ENCODE measurements at places on chromosomes 2 and 18. TPM values are rescaled to one million over a fixed set of nuclear protein-coding genes. Genes with fewer than 3 reads are reported as not detected.

- DNase-seq: no peak
Observed at GRCh38 chr18:6406075-6406909, 8.4 kb downstream of the L3MBTL4 start.

DNA sequence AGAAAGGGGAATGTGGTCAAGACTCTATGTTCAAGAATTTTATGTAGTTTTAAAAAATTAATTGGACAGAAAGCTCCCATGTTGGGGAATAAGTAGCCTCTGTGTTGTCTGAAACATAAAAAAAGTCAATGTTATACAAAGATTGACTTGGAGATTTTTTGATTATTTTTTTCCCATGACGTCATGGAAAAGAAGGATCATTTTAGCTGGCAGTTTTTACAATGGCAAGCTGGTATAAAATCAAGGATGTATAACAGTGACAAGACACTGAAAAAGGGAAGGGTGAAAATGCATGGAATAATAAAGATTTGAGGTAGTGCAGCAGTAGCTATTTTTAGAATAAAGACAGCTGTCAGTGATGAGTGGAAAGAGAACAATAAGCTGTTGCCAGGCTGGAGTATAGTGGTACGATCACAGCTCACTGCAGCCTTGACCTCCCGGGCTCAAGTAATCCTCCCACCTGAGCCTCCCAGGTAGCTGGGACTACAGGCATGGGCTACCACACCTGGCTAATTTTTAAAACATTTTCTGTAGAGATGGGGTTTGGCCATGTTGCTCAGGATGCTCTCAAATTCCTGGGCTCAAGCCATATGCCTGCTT is 9.2 kb downstream of the SLC39A10 start:
- no peak for DNase-seq

DNA sequence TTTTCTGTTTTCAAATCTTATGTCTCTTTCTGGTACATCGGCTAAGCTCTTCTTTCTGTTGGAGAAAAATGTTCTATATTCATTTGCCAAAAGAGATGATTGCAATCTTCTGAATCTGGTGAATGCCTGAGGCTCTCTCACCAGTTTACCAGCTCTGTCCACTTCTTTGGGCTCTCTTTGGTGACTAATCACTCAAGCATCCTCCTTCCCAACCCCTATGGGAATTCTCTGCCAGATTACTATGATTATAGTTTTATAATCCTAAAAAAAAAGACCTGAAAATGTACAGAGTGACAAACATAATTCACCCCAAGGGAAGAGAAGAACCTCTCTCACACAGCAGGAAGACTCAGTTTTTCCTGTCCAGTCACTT is 187.3 kb downstream of the CAMKMT start:
- no peak for DNase-seq

CXCR1 gene
- not detected for total RNA-seq

DNA sequence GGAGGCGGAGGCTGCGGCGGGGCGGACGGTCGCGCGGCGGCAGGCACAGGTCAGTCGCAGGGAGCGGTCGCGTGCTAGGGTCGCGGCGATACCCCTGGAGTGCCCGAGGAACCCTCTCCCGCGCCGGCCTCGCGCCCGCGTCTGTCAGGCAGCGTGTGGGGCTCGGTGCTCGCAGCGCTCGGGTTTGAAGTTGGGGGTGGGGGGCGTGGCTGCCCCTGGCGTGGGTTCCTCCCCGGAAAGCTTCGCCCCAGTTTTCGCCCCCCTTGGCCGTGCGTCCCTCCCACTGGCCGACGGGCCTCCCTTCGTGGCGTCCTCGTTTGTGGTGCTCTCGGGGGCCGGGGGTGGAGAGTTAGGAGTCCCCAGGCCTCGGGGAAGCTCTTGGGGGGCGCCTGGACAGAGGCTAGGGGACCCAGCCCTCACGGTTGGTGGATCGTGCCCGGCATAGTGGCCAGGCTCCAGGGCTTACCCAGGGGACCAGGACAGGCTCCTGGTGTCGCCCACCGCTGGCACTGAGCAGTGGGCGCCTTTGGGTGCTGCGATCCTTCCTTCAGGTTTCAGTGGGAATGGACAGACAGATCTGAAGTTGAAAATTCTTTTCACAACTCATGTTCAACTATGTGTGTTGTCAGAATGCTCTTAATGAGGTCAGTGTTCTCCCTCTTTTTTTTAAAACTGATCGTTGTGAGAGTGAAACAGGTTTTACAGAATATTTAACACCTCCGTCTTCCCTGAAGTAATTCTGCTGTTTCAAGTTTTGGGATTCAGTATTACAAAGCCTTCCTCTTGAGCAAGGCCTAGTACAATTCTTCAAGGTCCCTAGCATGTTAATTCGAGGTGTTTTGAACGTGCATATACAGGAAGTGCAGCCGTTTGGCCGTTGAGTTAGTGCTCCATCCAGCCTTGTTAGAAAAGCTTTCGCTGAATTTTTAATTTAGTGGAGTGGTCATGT is 604 bp downstream of the RALBP1 start:
- DNase-seq: peak; percentile 76

GRCh38 chr2:103594823-103595222 is 833.0 kb downstream of the TMEM182 start:
- DNase-seq: no peak

- no peak for DNase-seq
Observed at GRCh38 chr2:26144031-26144430, 28.9 kb upstream of the GAREM2 start.

DNA sequence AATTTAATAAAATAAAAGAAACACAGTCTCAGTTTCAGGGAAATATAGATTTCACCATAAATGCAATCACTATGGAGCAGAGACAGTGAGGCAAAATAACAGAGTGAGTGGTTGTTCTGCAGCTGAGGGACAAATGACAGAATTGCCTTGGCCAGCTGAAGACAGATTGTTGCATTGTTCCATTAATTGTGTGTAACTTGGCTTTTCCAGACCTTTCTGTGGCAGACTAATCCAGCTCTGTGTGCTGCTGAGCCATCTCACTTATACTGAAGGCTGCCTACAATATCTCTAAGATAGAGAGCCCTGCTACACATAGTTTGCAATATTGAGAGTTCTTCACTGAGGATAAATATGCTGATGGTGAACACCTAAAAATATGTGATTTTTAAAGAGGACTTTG is 11.5 kb downstream of the LRRTM1 start:
- no peak for DNase-seq

- no peak for DNase-seq
Observed at GRCh38 chr2:128284037-128284441, 34.6 kb downstream of the HS6ST1 start.

DNA sequence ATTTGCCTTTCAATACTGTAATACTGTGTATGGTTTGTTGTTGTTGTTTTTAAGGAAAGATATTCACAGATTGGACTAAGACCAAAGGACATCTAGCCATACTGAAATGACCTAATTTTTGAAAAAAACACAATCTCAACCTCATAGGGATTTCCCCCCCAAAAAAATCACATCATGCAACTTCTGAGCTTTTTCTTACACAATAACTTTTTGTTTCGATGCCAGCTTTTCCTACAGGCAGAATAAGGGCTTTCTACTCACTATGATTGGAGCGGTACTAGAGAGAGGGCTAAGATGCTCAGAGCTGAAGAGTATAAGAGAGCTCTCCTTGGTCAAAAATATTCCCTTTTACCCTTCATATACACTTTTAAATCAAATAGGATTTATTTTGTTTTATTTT is 32.4 kb upstream of the SLC3A1 start:
- no peak for DNase-seq

DNA sequence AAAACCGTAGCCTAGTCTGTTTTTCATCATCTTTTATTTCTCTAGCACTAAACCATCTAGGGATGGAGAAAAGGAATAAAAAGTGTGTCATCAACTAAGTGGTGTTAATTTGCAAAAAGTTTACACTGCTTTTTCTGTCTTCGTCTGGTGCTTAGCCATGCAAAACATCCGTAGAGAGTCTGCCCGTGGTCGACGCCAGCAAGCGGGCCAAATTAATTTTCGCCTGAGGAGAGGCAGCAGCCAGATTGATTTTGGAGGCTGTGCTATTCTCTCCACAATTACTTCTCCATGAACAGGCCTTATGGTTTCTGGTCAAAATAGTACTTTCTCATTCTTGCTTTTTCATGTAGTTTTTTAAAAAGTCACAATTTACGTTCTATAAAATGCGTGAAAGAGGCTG is 46.3 kb downstream of the TNFRSF11A start:
- DNase-seq: no peak

DNA sequence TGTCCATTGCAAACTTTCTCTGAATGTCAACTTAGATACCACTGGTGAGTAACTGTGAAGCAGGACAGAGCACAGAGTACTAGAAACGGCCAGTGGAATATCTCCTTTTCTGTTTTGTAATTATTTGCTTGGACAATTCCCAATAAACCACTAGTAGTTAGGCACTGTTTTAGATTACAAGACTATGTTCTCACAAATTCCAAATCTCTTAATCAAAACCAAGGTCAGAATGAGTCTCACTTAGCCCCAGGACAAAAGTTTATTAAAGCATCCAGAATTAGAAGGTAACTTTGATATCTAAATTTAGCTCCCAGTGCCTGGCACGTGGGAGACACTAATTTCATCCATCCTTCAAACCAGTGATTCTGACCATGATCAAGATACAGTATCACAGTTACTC is 89.0 kb downstream of the ZNF521 start:
- no peak for DNase-seq

DNA sequence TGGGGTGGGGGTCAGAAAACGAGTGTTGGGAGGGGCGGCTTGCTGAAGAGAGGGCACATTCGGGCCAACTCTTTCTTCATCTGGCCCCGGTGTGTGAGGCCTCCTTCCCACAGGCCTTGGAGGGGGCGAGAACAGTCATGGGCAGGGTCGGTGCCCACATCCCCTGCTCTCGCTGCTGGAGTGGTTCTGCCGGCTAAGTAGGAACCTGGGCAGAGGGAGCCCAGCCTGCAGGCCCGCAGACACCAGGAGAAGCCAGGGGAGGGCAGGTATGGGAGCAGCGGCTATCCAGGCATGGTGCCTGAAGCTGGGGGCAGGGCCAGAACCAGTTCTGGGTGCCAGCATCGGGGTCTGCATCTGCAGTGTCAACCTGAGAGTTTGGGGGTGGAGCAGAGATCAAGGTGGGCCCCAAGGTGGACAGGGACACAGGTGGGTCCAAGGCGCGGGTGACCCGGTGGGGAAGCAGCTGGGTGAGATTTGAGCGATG is 46.6 kb upstream of the HPCAL1 start:
- no peak for DNase-seq

DNA sequence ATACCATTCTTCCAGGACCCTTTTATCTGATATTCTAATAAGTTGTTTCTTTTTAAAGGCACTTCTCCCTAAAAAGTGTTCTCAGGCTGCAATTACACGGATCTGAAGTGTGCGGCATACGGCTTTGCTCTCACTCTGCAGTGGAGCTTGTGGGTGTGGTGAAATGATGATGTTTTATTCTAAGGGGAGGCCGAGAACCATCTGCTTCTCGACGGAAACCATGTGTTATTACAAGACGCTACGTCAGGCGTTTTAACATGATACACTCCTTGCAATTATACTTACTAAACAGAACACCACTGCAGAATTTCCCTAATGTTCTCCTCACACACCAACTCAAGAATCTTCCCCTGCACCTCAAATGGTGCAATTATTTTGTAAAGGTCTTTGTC is 34.9 kb upstream of the CTDP1 start:
- no peak for DNase-seq

DNA sequence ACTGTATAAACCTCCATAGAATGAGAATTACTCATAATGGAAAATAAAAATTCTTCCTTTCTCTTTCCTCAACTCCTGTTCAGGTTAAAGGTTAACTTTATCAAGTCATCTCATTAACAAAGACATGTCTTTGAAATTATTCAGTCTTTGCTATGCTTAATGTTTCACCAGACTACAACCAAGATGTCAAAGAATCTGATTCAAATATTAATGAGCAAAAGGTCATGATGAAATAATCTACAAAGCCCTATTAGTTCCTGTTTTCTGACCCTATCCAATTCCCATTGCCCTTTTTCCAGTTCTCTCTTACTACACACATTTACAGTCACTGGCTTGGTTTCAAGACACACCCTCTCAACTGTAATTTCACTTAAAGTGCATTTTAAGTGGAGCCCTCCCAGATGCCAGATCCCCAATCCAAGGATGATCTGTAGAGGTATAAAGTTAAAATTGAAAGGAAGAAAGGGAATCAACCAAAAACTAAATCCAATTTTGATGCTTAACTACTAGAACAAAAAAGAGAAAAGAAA is 246.9 kb upstream of the CYP26B1 start:
- DNase-seq: no peak

NOSTRIN gene
- total RNA-seq: not detected

SAG gene
- total RNA-seq: not detected

DNA sequence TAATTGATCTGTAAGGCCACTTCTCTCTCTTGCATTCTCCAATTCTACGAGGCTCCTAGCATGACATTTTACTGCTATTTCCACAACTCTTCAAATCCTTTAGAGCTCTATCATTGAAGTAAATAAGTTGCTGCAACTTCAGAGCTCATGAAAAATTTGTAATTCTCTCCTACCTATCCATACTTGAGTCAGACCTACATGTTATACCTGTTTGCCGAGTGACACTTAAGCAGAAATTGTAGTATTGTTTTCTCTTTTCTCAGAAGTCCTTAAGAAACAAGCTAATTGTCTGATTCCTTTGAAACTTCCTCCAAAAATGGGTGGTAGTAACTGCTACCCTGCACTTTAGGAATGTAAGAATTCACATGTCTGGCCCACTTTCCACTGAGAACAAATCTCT is 26.1 kb downstream of the GALM start:
- DNase-seq: no peak

DNA sequence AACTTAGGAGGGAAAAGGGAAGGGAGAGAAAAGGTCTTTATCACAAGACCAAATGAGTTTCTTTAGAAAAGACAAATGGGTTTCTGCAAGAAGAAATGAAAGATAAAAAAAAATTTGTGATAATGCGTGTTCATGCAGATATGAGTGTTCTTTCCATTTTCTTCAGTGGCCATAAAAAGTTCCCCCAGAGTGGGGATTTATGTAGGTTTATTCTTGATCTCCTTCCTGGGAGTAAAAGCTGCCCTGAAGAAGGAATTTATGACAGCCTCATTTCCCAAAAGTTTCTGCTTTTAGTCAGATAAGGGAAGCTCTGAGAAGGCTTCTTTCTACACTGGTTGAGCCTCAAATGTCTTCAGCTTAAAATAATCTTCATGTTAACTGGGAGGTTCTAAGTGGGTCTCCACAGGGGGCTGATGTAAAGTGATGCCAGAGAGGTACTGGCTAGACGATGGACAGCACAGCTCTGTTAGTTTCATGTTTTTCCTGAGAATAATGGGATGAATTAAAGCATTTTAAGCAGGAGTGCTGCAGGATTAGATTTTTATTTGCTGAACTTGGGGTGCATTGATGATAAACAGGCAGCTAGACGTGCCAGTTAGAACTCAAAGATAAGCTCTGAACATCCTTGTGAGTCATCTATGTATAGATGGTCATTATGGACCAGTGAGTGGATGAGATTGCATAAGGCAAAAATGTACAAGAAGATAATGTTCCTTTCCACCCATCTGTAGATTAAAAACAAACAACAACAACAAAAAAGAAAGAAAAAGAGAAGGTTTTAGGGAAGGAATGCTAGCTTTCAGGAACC is 99.4 kb upstream of the MSH2 start:
- DNase-seq: no peak

Measured in activated CD8-positive, alpha-beta T cell treated with anti-CD3 and anti-CD28 coated beads for 36 hours (primary cell).